ENCODE measurements at places on chromosomes 1 and 21.

DNA sequence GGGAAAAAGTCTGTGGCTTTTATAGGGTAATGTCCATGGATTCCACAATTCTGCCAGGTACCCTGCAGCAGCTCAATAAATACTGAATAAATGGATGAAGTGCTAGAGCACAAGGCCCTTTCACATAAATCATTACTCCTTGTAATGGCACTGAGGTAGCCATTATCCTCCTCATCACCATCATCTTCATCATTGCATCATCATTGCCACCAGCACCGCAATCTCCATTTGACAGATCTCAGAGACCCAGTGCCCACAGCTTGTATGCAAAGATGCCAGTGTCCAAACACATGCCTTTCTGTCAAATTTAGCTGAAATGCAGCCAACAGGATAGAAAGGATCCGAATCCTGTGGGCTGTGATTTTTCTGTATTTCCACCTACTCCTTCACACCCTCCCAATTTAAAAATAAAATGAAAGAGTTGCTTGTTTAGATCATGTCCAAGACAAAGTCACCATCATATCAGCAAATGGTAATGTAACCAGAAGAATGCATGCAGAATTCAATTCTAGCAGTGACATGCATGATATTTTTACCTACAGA, 17.4 kb downstream of the DAB1 start:
- DNase-seq = no peak

- no peak for DNase-seq
Observed at GRCh38 chr1:171343727-171344472, 29.9 kb downstream of the FMO4 start.

DNA sequence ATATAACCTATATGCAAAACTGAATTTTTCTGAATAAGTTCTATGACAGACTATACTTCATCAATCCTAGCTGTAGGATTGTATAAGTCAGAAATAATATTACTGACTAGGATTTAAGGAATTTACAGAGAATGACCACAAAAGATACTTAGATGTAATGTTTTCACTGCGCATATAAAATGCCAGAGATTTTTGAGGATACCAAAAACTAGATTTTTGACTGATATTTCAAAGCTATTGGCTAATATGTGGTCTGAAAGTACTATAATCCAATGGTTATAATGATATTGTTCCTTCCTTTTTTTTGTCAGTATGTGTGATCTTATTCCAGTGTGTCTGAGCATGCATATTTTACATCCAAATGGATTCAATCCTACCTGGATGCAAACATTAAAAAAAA, 17.0 kb upstream of the IFI44L start:
- no peak for DNase-seq

DNA sequence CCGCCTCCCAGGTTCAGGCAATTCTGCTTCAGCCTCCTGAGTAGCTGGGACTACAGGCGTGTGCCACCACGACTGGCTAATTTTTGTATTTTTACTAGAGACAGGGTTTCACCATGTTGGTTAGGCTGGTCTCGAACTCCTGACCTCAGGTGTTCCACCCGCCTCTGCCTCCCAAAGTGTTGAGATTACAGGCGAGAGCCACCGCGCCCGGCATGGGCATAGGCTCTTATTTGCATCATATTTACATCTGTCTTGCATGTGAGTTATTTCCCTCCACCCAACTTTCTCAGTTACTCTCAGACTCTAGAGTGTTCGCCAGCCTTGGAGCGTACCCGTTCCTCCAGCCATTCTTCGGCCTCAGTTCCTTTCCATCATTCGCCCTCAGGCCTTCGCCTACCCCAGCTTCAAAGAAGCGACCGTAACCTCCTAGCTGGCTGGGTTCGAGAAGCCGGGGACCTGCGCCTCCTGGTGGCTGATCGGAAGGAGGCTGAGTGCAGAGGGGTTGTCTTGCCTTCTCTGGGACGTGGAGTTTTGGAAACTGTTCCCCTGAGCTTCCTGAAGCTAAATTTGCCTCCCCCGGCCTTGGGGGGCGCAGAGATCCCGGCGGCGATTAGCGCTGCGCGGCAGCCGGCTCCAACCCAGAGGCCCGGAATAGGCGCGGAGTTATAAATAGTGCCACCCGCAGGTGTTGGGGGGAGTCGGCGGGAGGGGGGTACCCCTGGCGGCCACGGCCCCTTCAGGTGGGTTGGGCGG, 3.6 kb upstream of the ZBTB7B start:
- peak; percentile 40 for DNase-seq

DNA sequence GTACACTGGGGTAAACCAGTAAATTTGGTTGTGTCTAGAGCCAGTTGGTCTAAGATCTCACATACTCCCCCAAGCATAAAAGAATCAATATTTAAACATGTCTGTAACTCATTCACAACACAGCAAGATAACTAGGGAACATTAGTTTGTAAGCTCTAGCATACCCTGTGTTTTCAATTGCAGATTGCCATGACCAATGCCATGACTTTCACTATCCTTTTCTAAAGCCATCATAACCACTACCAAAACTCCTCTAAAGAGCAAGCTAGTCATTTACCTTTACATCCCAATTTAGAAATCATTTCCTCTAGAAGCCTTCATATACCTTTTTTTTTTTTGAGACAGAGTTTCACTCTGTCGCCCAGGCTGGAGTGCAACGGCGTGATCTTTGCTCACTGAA, 56.5 kb upstream of the PLA2G4A start:
- no peak for DNase-seq

- no peak for DNase-seq
Observed at GRCh38 chr1:1483714-1484113, 12.1 kb downstream of the ATAD3B start.

GRCh38 chr1:183195142-183195574, 9.1 kb downstream of the LAMC2 start:
- no peak for DNase-seq

GRCh38 chr1:5286244-5286643, 631.8 kb downstream of the AJAP1 start:
- no peak for DNase-seq

- no peak for DNase-seq
Observed at GRCh38 chr1:7478809-7479499, 292.1 kb upstream of the VAMP3 start.

DNA sequence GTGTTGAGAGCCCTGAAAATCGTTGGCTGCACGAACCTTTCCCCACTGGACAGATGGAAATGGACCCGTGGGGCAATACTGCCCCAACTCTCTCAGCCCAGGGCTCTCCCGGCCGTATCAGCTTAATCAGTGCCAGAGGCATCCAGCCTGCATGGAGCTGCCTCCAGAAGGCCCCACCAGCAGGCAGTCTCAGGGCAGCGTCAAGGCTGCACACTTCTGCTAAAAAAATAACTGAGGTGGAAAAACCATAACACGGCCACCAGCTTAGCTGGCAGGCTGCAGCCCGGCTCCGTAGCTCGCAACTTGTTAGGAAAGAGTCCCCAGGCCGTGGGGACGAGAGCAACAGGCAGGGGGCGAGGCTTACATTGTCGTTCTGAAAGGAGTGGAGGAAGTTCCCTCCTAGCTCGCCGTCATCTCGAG, 27.9 kb downstream of the MRPL37 start:
- no peak for DNase-seq

- DNase-seq = peak; percentile 17
Observed at GRCh38 chr1:113980110-113980509, 836 bp downstream of the OLFML3 start.

GRCh38 chr1:78236716-78237115, 190.9 kb downstream of the GIPC2 start:
- DNase-seq = no peak

GRCh38 chr1:17136936-17137335, 17.7 kb upstream of the PADI2 start:
- no peak for DNase-seq

GRCh38 chr21:39232861-39233291, 49.6 kb upstream of the PSMG1 start:
- no peak for DNase-seq

- DNase-seq = no peak
Observed at GRCh38 chr1:104804147-104804546, 1054.4 kb downstream of the AMY1C start.

DNA sequence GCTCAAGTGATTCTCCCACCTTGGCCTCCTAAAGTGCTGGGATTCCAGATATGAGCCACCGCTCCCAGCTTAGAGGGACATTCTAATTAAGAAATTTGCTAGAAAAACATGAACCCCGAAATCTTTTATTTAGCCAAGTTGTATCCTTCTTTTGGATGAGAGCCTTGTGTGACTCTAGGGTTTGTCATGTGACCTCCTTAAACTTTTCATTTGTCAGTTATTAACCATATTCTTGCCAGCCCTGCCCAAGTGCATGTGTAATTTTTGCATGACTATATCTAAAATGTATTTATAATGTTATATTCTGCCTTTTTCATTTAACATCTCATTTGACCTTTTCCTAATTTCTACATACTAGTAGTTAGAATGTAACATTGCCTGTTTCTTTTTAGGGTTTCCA, 1.9 kb downstream of the UTP25 start:
- no peak for DNase-seq
